H9 (cell line): ENCODE measurements at places on chromosomes 3 and 15. TPM values are rescaled to one million over a fixed set of nuclear protein-coding genes. Genes with fewer than 3 reads are reported as not detected.

- peak; percentile 26 for DNase-seq
Measured at GRCh38 chr3:5929027-5929426, 741.5 kb downstream of the EDEM1 start.

- peak; percentile 94 for DNase-seq
Measured at GRCh38 chr3:126389112-126389793, 5.5 kb upstream of the CFAP100 start.

DNA sequence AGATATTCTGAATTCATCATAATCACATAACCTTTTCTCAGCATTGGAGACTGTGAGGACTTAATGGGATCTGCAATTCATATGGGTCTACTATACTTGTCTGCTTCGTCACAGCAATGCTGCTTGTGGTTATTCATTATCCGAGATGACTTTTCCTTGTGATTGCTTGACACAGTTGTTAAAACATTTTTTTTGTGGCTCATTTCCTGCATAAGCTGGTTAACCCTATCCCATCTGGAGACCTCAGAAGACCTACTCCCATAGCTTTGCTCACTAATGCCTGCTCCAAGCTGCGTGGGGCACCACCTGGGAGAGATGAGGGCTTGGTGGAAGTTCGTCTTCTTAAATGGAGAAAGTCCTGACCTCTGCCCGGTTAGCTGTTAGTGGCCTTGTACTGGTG, 360.8 kb downstream of the CHST2 start:
- no peak for DNase-seq

DNA sequence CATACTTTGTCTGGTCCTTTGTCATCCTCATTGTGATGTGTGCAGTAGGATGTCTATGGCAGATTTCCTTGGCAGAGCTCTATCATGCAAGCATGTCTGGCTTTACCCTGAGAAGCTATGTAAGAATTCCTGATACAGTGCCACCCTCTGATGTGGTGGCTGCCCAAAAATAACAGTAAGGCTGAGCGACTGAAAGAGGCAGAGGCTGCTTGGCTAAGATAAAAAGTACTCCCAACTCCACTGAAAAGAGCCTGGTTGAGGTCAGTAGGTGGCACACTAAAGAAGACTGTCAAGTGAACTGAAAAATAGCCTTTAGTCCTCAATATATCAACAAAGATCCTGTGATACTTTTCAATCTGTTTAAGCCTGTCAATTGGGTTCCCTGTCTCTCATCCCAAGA, 31.7 kb downstream of the BTLA start:
- DNase-seq = no peak

GRCh38 chr3:18901571-18901970, 246.7 kb upstream of the KCNH8 start:
- no peak for DNase-seq

GRCh38 chr3:152621967-152622810, 212.7 kb upstream of the P2RY1 start:
- DNase-seq = no peak

- no peak for DNase-seq
Measured at GRCh38 chr3:110650741-110651140, 420.9 kb upstream of the NECTIN3 start.

DNA sequence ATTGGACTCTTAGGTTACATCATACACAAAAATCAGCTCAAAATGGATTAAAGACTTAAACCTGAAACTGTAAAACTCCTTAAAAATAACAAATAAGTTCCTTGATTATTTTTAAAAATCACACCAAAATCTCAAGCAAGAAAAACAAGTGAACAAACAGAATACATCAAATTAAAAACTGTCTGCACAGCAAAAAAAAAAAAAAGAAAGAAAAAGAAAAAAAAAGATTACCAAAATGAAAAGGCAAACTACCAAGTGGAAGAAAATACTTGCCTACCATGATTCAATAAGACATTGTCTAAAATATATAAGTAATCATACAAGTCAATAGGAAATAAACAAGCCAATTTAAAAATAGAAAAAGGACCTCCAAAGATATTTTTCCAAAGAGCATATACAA, 17.5 kb downstream of the OR5K4 start:
- DNase-seq = no peak

GRCh38 chr3:11452885-11453847, 181.0 kb downstream of the ATG7 start:
- no peak for DNase-seq

The FGD5 gene
- total RNA-seq = 7.8 and 8.6 TPM in 2 replicates

The IGSF10 gene
- 0.13 and 0.20 TPM in 2 replicates for total RNA-seq

The TP53BP1 gene
- 74.5 and 81.5 TPM in 2 replicates for total RNA-seq

The PRSS50 gene
- 0.24 and 0.59 TPM in 2 replicates for total RNA-seq

The PIF1 gene
- 64.0 and 74.4 TPM in 2 replicates for total RNA-seq
